Activated naive CD8-positive, alpha-beta T cell treated with anti-CD3 and anti-CD28 coated beads, Interleukin-2, amount 10 ng/mL, durations not matched to agents 7 days and 5 days (primary cell): ENCODE measurements at places on chromosomes 4 and X. TPM values are rescaled to one million over a fixed set of nuclear protein-coding genes. Genes with fewer than 3 reads are reported as not detected.

GRCh38 chr4:181761156-181761555, 482.0 kb upstream of the TENM3 start:
- no peak for DNase-seq

- DNase-seq = no peak
These were observed 38.5 kb downstream of the LRBA start for GRCh38 chr4:150976478-150977118.

AMBN gene
- total RNA-seq = not detected

DNA sequence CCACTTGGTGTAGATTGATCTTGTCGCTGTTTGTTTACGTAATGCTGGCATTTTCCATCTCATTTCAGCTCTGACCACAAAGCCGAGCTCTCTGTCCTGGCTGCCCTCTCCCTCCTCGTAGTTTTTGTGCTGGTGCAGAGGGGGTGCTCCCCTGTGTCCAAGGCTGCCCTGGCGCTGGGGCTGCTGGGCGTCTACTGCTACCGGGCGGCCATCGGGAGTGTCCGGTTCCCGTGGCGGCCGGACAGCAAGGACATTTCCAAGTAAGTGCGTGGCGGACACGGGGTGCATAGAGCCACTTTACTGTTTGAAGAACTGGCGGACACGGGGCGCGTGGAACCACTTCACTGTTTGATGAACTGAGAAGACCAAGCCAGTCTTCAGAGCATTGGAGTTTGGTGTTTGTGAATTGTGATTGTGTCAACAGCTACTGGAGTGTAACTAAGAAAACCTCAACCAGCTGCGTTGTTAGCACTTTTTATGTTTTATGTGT, 28.0 kb downstream of the PIGG start:
- DNase-seq = no peak

DNA sequence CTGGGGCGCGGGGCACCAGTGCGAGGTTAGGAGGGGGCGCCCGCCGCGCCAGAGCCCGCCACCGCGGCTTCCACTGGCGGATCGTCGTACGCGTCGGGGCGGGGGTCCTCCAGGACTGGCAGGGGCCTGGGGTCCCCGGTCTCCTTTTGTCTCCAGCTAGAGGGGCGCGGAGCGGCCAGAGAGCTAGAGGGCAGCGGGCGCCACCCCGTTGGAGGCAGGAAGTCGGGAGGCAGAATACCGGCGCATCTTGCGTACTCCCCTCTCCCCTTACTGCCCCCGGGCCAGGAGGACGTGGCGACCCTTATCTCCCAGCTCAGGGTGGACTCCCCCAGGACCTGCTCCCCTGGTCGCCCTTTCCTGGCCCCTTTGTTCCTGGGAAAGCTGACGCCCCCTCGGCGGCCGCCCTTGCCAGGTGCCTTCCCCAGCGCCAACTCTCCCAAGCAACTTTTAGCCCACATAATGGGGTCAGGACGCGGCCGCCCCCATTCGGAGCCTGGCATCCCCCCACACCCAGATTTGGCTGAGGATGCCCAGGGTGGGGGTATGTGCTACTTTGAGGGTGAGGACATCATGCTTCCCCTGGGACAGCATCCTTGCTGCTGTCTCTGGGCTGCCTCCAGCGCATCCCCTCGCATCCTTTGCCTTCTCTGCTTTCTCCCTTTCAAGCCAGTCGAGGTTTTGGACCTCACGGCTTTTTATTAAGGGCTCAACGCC, 933 bp downstream of the CNKSR2 start:
- peak; percentile 41 for DNase-seq

DNA sequence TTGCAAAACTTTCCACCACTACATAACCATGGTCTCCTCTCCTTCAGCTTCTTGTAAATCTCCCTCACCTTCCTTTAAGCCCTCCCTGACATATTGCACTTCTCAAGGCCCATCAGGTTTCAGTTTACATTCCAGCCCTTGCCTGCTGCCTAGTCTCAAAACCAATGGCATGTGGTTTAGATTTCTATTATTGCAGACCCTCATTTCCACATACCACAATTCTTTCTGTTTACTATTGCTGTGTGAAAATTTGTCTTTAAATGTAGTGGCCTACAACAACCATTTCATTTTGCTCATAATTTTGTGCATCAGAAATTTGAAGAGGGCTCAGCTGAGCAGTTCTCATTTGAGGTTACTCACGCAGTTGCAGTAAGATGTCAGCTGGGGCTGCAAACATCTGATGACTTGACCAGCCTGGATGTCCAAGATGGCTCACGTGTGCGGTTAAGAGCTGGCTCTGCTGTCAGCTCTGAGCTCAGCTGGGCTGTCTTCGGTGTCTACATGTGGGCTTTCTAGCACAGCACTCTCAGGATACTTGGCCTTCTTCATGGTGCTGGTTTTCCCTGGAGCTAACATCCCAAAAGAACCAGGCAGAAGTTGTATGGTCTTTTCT, 29.9 kb upstream of the SOD3 start:
- DNase-seq = no peak

OTC gene
- total RNA-seq = not detected

- no peak for DNase-seq
These were observed 248.9 kb upstream of the UGT8 start for GRCh38 chr4:114349543-114350175.

DNA sequence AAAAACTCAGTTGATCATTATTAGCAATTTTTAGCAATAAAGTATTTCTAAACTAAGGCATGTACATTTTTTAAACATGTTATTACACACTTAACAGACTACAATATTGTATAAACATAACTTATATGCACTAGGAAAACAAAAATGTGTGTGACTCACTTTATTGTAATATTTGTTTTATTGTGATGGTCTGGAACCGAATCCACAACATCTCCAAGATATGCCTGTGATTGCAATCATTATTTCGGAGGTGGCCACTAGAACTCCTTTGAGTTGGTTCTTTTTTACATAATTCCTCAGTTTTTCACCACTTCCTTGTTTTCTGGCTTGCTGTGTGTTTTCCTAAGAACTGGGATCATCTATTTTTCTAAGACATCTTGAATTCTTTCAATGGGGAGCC, 53.7 kb downstream of the FBXW7 start:
- no peak for DNase-seq
